ENCODE measurements at places on chromosomes 7 and 10. TPM values are rescaled to one million over a fixed set of nuclear protein-coding genes. Genes with fewer than 3 reads are reported as not detected.
A peak's percentile ranks its signal among the peaks of the same experiment; 100 is the strongest.

INSYN2A gene
- total RNA-seq: 0.85 TPM

CAMK2B gene
- total RNA-seq: 7.6 TPM

GPR85 gene
- 5.0 TPM for total RNA-seq

GPR146 gene
- 1.2 TPM for total RNA-seq

KAZALD1 gene
- 6.9 TPM for total RNA-seq

PAX4 gene
- 3.4 TPM for total RNA-seq

TM9SF3 gene
- total RNA-seq: 202 TPM

NUTM2B gene
- total RNA-seq: 1.00 TPM

FAM25G gene
- total RNA-seq: not detected

CDK14 gene
- 38.1 TPM for total RNA-seq

DNA sequence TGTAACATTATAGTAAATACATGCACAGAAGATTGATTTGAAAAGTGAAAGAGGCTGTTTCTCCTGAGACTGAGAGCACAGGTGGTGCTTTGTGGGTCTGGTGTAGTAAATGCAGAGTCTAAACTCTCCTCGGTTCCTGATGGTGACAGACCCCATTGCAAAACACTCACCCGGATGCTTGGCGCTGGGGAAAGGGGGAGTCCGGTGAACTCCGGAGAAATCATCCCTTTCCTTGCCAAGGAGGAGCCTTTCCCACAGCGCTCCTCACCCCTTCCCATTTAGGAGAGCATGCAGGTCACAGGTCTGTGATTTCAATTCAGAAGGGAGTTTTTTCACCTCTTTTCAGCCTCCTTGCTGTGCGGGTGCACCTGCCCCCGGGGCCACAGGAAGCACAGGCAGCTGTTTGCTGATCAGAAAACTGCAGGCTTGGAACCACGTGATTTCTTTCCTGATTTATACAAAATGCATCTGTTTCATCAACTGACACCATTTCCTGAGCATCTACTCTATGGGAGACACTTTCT is 75.6 kb upstream of the LYZL2 start:
- H3K27me3 ChIP-seq: peaks cover 4% of the 10 kb centered on the region
- no peak overlapping the region for H3K4me3 ChIP-seq
- no peaks in the 10 kb centered on the region for H3K36me3 ChIP-seq
- peaks cover 24% of the 10 kb centered on the region for H3K4me1 ChIP-seq
- no peak overlapping the region for H3K27ac ChIP-seq

DNA sequence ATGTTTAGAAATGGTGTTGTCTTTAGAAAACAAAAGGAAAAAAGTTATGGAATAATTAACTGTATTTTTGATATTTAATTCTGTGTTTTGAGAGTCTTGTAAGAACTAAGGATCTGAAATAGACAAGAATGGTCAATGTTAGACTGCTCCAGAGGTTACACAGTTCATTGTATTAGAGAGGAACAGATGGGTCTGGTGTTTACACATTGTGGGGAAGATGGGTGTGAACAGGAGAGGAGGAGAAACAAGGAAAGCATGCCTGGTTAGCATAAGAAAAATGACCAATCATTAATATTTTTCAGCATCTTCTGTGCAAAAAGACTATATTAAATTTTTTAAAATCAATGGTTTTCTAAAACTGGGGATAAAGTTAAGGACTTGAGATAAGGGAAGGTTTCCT is 11.9 kb downstream of the MEOX2 start:
- DNase-seq: no peak
- no peak overlapping the region for H3K27ac ChIP-seq
- H3K36me3 ChIP-seq: no peaks in the 10 kb centered on the region
- H3K4me1 ChIP-seq: no peaks in the 10 kb centered on the region
- H3K27me3 ChIP-seq: no peaks in the 10 kb centered on the region
- H3K4me3 ChIP-seq: no peak overlapping the region

GRCh38 chr7:129285111-129285510 is 60.3 kb downstream of the AHCYL2 start:
- H3K4me1 ChIP-seq: peaks cover 6% of the 10 kb centered on the region
- no peak for DNase-seq
- peak overlapping the region; percentile 57 for H3K27ac ChIP-seq
- no peak overlapping the region for H3K4me3 ChIP-seq
- H3K36me3 ChIP-seq: no peaks in the 10 kb centered on the region

DNA sequence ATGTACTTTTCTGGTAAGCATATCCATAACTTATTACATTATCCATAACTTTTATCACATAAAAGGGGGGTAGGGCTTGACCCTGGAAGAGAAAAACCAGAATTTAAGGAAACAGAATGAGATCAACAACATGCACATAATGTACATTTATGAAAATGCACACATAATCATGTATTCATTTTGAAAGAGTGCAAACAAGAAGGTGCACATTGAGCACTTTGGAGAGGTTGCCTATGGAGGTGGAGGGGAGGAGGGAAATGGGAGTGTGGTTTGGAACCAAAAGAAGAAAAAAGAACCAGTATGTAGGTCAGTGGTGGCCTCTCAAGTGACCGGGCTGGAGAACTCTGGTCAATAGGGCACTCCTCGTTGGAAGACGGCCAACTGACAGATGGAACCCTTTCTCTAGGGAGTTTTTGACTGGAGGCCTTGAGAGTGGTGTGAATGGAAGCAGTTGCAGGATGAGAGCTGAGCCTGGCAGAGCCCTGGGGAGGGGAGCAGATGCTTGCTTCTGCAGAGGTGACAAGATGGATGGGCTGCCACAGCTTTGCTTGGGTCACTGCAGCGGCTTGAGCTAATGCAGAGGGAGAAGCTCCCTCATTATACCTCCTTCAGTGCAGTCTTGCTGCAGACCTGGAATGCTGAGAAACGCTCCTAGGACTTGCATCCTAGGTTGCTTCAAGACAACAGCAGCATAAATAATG is 192.7 kb downstream of the SEC23IP start:
- no peak overlapping the region for H3K27ac ChIP-seq
- no peaks in the 10 kb centered on the region for H3K4me1 ChIP-seq
- no peak overlapping the region for H3K4me3 ChIP-seq

DNA sequence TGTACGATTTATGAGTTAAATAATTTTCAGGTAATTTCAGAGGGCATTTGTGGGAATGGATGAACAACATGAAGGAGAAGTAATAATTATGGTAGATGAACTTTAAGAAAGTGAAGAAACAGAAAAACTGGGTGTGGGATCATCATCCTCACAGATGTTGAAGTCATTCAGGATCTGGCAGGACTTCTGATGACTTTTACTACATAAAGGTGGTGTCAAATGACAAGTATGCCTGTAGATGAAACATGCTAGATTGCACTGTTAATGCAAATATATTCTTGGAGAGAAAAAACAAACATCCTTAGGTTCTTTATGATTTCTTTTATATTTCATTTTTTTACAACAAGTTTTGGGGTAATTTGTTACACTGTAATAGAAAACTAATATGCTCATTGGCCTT is 230.2 kb downstream of the PCLO start:
- no peak for DNase-seq
- no peaks in the 10 kb centered on the region for H3K27me3 ChIP-seq
- H3K4me3 ChIP-seq: no peak overlapping the region
- H3K4me1 ChIP-seq: no peaks in the 10 kb centered on the region
- no peaks in the 10 kb centered on the region for H3K36me3 ChIP-seq
- H3K27ac ChIP-seq: no peak overlapping the region

DNA sequence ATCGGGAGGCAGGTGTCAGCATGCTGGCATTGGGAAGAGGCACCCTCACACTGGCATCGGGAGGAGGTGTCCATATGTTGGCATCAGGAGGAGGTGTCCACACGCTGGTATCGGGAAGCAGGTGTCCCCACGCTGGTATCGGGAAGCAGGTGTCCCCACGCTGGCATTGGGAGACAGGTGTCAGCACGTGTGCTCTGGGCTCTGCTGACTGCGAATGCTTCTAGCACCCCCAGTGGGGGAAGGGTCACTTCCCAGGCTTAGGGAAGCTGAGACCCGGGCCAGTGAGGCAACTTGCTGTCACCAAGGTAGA is 92.5 kb upstream of the IKZF1 start:
- no peak for DNase-seq
- no peak overlapping the region for H3K4me3 ChIP-seq
- no peaks in the 10 kb centered on the region for H3K4me1 ChIP-seq
- H3K27me3 ChIP-seq: peaks cover 12% of the 10 kb centered on the region
- no peak overlapping the region for H3K27ac ChIP-seq

GRCh38 chr7:140485500-140486265 is 6.4 kb upstream of the MKRN1 start:
- no peaks in the 10 kb centered on the region for H3K36me3 ChIP-seq
- H3K4me1 ChIP-seq: peaks cover 9% of the 10 kb centered on the region
- no peak for DNase-seq
- H3K27me3 ChIP-seq: peaks cover 5% of the 10 kb centered on the region
- no peak overlapping the region for H3K4me3 ChIP-seq

GRCh38 chr10:12340937-12341336 is 8.4 kb upstream of the CAMK1D start:
- peaks cover 22% of the 10 kb centered on the region for H3K4me1 ChIP-seq
- no peak for DNase-seq
- H3K36me3 ChIP-seq: no peaks in the 10 kb centered on the region

DNA sequence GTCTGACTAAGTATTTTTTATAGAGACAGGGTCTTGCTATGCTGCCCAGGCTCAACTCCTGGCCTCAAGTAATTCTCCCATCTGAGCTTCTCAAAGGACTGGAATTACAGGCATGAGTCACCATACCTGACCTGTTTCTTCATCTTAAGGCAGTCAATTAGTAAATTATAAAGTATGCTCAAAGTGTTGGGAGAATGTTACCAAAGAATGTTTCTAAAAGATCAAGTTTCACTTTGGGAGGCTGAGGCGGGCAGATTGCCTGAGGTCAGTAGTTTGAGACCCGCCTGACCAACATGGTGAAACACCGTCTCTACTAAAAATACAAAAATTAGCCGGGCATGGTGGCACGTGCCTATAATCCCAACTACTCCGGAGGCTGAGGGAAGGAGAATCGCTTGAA is 117.0 kb downstream of the ALOX5 start:
- H3K27me3 ChIP-seq: no peaks in the 10 kb centered on the region
- no peaks in the 10 kb centered on the region for H3K4me1 ChIP-seq
- H3K36me3 ChIP-seq: peaks cover 9% of the 10 kb centered on the region

DNA sequence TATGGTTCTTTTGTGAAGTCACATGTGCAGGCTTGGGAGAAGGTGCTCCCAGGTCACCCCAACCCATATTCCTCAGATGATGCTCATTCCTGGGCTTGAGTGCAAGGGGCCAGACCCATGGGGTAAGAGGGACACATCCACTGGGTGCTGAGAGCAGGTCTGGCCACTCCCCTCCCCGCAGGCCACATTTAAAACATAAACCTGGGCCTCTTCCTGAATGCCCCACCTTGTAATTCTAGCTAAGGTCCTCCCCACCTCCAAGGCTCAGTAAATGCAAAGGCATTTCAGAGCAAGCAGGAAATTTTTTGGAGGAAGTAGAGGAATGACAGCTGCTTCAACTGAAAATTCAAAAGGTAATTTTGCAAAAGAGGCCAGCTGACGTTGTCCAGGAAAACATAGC is 172.5 kb downstream of the ARHGAP21 start:
- no peaks in the 10 kb centered on the region for H3K27me3 ChIP-seq
- H3K4me3 ChIP-seq: no peak overlapping the region
- H3K27ac ChIP-seq: peak overlapping the region; percentile 68
- H3K4me1 ChIP-seq: peaks cover 11% of the 10 kb centered on the region

- H3K27ac ChIP-seq: no peak overlapping the region
- peaks cover 6% of the 10 kb centered on the region for H3K4me1 ChIP-seq
- no peak overlapping the region for H3K4me3 ChIP-seq
- H3K27me3 ChIP-seq: peaks cover 11% of the 10 kb centered on the region
- DNase-seq: no peak
- no peaks in the 10 kb centered on the region for H3K36me3 ChIP-seq
Observed at GRCh38 chr7:25964483-25964991, 187.5 kb upstream of the NFE2L3 start.

GRCh38 chr7:112366886-112367285 is 83.4 kb upstream of the IFRD1 start:
- H3K27ac ChIP-seq: no peak overlapping the region
- H3K4me1 ChIP-seq: peaks cover 18% of the 10 kb centered on the region
- no peak overlapping the region for H3K4me3 ChIP-seq
- no peaks in the 10 kb centered on the region for H3K36me3 ChIP-seq
- no peak for DNase-seq

DNA sequence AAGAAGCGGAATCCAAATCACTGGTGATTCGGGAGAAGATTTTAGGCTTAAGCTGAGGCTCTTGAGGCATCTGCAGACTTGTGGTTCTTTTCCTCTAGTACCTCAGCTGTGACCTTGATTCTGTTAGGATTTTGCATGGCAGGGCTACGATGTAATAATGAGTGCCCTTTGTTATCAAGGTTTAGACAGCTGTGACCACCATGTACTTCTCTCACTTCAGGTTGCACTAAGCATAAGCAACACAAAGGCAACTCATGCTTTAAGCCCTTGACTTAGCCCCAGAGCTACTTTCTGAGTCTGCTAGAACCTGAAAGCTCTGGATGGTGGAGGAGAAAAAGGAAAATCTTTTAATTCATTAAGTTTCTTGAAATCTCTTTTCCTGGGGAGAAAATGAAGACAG is 1052.3 kb upstream of the PHF14 start:
- H3K27ac ChIP-seq: no peak overlapping the region
- no peak for DNase-seq
- no peaks in the 10 kb centered on the region for H3K36me3 ChIP-seq
- no peaks in the 10 kb centered on the region for H3K4me1 ChIP-seq

DNA sequence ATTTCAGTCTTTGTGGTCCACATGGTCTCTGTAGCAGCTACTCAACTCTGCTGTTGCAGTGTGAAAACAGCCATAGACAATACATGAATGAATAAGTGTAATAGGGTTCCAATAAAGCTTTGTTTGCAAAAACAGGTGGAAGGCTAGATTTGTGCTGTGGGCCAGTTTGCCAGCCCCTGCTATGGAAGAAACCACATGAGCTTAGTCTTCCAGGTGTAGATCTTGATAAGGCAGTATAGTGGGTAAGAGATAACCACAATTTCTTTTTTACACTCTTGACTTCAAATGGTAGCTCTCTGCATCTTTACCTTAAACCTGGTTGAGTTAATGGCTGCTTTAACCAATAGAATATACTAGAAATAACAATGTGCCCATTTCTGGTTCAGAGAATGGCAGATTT is 135.0 kb upstream of the PALS2 start:
- H3K36me3 ChIP-seq: no peaks in the 10 kb centered on the region
- peaks cover 5% of the 10 kb centered on the region for H3K27me3 ChIP-seq
- no peaks in the 10 kb centered on the region for H3K4me1 ChIP-seq
- DNase-seq: no peak
- H3K4me3 ChIP-seq: no peak overlapping the region

GRCh38 chr10:125538947-125539731 is 143.8 kb downstream of the TEX36 start:
- H3K27me3 ChIP-seq: peaks cover 12% of the 10 kb centered on the region
- H3K27ac ChIP-seq: no peak overlapping the region
- peak overlapping the region; percentile 15 for H3K4me3 ChIP-seq
- peaks cover 7% of the 10 kb centered on the region for H3K4me1 ChIP-seq
- no peaks in the 10 kb centered on the region for H3K36me3 ChIP-seq

DNA sequence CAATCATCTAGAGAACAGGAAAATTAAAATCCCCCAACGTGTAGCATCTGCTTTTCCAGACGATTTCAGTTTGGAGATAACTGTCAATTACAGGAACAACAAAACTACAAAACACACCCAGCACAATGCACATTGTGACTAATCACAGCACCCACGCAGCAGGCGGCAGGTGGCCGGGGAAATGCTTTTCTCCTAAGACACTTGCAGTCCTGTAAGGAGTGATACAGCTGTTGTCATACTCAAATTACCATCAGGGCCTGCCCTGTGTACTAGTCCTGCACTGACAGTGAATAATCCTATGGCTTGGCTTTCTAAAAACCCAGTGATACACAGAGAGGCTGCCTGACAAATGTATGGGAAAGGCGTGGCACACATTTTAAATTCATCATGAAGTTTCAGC is 37.8 kb downstream of the COBL start:
- H3K4me3 ChIP-seq: no peak overlapping the region
- peaks cover 8% of the 10 kb centered on the region for H3K36me3 ChIP-seq
- peaks cover 42% of the 10 kb centered on the region for H3K4me1 ChIP-seq
- H3K27me3 ChIP-seq: no peaks in the 10 kb centered on the region
- H3K27ac ChIP-seq: no peak overlapping the region
